Pancreas (tissue), 10 donors: ENCODE measurements at places on chromosomes 7 and 10. TPM values are rescaled to one million over a fixed set of nuclear protein-coding genes. Genes with fewer than 3 reads are reported as not detected.
A peak's percentile ranks its signal among the peaks of the same experiment; 100 is the strongest.

GRCh38 chr7:46567858-46568257 lies 646.8 kb upstream of the IGFBP3 start:
- no peak for DNase-seq

DNA sequence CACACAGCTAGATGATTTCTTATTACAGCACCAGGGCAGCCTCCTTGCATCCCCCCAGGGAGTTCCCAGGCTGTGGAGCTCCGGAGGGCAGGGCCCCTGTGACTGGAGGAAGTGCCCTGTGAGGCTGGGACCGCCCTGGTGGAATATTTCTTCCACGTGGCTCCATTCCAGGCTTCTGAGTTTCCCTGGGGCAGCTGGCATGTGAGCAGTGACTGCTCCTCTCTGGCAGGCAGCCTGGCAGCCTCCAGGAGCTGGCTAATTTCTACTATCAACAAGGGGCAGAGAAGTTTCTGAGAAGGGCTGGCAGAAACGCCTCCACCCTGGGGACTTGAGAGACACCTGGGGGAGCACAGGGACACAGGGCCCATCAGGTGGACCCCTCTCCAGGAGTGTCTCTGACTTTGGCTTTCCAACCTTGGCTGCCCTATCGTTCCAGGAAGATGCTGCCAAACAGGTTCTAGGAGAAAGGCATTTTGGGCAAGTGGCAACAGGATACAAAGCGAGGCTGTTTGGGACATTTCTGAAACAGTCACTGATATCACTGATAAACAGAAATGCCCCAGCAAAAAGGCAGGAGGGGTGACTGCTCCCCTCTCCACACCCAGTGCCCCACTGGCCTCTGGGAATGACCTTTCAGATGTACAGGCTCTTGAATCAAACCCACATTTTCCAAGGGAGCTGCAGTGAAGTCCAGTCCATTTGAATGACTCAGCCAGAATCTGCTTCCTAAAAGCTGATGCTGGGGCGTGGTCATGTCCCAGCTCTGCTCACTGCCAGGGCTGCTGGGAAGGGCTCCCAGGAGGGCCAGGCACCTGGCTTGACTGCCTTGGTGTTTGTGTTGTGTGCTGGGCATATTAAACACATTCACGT lies 16.1 kb downstream of the MYOF start:
- peak; percentile 69 for DNase-seq

PLA2G12B gene
- not detected for polyA plus RNA-seq

DNA sequence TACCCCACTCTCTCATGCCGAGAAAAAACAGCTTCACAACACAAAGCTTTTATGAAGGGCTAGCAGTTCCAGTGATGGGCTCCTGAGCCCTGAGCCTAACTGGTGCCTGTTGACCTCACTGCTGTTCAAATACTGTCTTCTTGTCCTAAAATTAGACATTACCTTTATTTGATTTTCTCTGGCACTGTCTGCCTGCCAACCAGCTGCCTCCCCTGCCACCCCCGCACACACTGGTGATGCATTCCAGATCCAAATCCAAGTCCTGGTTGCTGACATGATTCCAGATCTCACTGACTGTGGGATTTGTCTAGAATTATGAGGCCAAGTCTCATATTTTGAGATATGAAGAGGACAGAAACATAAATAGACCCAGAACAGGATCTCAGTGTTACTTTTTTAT lies 816.2 kb downstream of the NRG3 start:
- DNase-seq, result no peak

CHAT gene
- polyA plus RNA-seq, result not detected

DNA sequence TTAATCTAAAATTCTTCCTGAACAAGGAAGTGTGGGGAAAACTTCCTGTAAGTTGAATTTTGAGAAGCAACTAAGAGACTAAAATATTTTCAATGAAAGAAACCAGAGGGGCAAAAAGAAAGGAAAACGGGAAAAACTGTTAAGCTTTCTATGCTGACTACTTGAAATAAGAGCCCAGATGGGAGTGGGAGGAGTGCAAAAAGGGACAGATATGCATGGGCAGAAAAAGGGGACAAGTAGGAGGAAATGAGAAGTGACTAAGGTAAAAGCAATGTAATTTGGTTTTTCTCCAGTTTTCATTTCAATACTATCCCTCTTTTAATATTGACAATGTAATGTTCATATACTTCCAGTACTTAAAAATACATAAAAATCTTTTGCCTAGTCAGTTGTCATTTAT lies 11.1 kb downstream of the OGA start:
- no peak for DNase-seq

GRCh38 chr7:4115941-4116610 lies 566.0 kb upstream of the FOXK1 start:
- no peak for DNase-seq

- peak; percentile 28 for DNase-seq
These were observed 60.4 kb downstream of the DNAJB6 start for GRCh38 chr7:157397036-157397720.

GRCh38 chr10:132098539-132099388 lies 33.0 kb downstream of the JAKMIP3 start:
- DNase-seq, result no peak
